ENCODE measurements at places on chromosomes 16 and 17.

GRCh38 chr16:79131321-79132075 lies 469.0 kb downstream of the MAF start:
- DNase-seq: no peak

DNA sequence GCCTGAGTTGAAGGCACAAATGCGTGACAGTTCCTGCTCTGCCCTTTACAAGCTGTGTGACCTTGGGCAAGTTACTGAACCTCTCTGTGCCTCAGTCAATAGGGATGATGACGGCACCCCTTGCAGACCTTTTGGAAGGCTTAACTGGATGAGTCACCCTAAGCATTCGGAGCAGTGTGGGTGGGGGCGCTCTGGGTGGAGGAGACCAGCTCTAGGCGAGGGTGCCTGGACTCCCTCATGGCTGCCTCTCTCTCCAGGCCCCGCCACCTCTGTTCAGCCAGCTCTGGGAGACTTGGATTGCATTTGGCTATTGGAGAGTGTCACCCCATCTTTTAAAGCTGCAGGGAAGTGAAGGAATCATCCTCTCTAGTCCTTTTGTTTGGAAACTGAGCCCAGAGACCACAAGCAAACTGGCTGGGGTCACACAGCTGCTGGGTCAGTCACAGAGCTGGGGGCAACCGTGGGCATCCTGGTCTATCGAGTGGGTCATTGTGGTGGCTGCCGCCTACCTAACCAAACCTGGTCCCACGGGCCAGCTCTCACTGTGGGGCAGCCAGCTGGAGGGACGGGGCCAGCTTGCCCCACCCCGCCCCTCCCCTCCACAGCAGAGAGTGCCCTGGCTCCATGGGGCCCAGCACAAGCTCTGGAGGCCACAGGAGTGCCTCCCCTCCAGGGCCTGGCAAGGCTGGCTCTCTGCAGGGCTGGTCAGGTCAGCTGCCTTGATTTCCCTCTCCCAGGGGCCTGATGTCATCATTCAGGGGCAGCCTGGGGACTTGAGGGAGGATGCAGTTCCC lies 20.2 kb upstream of the GSE1 start:
- DNase-seq: no peak

DNA sequence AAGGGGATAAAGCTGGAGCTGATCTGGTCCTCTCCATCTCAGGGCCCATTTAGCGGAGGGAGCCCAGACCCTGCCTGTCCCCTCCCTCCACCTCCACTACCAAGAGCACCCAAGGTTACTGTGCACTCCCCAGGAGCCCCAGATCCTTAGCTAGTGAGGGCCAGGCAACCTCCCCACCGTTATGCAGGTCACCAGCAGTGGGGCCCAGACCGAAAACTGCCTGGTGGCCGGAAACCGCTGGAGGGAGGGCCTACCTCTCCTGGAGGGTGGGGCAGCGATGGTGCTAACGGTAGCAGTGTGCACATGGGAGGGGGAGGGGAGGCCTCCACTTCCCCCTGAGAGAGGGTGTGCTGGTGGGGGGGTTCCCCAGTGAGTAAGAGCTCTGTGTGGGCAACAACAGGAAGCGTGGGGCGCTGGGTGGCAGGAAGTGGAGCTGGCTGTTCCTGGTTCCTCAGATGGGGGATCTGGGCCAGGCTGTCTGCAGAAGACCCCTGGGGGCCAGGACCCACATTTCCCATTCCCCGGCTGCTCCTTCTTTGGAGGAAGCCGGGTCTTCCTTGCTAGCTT lies 4.4 kb downstream of the FMNL1 start:
- peak; percentile 99 for DNase-seq

DNA sequence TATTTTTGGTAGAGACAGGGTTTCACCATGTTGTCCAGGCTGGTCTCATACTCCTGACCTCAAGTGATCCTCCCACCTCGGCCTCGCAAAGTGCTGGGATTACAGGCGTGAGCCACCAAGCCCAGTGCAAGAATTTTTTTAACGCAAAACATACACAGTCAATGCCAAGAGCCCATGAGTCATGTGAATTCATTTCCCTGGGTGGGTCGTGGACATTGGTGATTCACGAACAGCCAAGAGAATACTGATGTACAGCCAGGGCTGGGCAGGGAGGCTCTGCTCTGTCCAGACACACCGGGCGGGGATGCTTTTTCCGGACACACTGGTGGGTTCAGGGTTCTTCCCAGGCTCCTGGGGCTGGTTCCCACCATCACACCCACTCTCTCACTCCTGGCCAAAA lies 17.7 kb downstream of the SLC38A8 start:
- DNase-seq: no peak

DNA sequence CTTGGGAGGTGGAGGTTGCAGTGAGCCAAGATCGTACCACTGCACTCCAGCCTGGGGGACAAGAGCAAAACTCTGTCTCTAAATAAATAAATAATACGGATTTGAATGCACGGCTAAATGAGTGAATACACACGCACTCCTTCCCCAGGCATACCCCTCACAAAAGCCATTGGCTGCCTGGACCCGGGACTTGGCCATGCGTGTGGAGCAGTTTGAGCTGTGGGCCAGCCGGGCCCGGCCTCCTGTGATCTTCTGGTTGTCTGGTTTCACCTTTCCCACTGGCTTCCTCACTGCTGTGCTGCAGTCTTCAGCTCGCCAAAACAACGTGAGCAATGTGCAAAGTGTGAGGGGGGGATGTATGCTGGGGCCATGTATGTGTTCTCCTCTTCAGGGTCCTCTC lies 1.6 kb upstream of the KDM6B start:
- no peak for DNase-seq

DNA sequence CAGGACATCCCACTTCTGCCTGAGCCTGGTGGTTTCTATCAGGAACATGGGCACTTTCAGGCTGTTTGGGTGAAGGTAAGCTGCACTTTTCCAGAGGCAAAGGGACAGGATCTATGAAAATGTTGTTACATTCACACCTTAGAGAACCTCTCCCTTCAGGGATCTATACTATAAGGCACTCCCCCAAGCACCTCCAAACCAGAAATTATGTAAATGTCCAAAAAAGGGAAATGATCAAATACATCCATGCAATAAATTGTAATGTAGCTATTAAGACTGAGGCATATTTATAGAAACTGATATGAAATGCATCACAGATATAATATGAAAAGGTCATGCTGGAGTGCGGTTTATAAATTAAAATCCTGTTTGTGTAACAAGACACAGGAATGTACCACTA lies 23.3 kb upstream of the COG7 start:
- no peak for DNase-seq

DNA sequence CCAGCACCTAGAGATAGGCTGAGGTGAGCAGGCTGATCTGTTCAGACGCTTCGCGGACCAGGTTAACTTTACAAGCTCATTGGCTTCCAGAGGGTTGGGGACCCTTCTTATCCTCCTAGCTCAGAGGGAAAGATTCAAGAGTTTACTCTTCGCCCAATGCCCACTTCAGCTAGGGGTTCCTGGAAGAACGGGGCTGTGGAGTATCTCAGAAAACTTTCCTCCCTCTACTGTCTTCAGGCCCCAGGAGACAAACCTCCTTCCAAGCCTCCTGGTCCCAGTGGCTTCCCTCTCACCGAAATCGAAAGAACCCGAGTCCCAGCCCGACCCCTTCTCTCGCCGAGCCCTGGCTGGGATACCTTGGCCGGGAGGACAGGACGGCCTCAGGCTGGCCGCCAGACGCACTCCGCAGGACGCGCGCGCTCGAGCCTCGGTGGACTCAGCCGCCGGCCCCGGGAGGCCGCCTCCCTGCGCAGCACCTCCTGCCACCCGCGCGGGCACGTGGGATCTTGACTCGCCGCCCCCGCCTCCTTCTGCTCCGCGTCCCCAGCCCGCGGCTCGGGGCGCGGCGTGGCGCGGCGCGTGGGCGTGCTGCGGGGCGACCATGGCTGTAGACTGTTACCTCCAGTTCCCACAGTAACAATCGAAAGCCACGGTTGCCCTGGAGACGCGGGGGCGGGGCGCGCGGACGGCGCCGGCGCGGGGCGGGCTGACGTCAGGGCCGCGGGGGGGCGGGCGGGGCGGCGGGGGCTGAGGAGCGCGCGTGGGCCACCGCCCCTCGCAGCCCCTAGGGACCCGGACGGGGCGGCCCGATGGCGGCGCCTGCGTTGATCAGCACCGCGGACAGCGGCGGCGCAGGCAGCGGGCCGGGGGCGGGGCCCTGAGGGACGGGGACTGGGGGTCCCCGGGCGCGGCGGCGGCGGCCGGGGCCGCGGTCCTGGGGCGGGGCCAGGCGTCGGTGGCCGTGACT lies 5.3 kb upstream of the HIC1 start:
- peak; percentile 91 for DNase-seq

- DNase-seq: peak; percentile 93
Measured at GRCh38 chr17:67374329-67375053, 2.6 kb upstream of the PITPNC1 start.

GRCh38 chr17:80109713-80110446 lies 8.5 kb downstream of the GAA start:
- DNase-seq: no peak

DNA sequence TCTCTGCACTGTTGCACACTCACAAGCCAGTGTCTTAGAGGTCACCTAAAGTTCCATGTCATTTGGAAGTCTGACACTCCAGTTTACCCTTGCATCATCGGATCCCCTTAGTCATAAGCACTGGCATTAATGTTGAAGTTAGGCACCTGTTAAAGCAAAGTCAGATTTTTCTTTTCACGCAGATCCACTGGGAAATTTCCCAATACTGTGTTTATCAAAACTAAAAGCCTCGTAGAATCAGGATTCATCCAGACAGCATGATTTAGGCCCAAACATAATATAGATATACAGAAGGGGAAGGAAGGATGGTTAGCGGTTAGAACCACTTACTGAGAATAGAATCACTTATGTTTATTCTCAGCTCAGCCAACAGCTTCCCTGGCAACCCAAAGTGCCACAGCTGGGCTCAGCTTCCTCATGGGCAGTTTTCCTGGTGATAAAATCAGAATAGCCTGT lies 30.1 kb upstream of the HAPSTR1 start:
- no peak for DNase-seq

DNA sequence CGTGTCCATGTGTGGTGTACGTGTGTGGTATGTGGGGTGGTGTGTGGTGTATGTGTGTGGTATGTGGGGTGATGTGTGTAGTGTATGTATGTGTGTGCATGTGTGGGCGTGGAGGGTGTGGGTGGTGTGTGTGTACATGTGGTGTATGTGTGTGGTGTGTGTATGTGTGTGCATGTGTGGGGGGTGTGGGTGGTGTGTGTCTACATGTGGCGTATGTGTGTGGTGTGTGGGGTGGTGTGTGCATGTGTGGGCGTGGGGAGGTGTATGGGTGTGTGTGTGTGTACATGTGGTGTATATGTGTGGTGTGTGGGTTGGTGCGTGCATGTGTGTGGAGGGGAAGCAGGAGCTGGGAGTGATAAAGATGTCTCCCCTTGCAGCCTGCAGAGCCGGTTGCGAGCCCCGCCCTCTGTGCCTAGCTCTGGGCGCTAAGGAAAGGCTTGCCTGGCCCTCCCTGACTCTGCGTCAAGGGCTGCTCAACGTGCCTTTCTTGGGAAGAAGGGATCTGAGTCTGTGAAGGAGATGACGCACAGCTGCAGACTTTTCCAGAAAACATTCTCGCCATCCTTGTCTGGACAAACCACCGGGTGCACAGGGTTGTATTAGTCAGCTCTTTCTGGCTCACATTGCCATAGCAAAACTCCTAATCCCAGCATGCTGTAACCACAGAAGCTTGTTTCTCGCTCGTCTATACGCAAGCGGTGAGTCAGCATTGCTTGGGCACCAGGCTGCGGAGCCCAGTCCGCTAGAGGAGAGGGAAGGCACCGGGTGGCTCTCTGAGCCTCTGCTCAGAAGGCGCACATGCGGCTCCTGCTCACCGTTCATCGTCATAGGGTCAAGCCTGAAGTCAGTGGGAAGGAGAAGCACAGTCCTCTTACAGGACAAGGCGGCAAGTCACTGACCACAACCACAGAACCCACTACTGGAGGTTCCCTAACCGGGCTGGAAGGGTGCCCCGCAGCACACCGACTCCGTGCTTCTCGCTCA lies 2.0 kb upstream of the CD300H start:
- peak; percentile 67 for DNase-seq

DNA sequence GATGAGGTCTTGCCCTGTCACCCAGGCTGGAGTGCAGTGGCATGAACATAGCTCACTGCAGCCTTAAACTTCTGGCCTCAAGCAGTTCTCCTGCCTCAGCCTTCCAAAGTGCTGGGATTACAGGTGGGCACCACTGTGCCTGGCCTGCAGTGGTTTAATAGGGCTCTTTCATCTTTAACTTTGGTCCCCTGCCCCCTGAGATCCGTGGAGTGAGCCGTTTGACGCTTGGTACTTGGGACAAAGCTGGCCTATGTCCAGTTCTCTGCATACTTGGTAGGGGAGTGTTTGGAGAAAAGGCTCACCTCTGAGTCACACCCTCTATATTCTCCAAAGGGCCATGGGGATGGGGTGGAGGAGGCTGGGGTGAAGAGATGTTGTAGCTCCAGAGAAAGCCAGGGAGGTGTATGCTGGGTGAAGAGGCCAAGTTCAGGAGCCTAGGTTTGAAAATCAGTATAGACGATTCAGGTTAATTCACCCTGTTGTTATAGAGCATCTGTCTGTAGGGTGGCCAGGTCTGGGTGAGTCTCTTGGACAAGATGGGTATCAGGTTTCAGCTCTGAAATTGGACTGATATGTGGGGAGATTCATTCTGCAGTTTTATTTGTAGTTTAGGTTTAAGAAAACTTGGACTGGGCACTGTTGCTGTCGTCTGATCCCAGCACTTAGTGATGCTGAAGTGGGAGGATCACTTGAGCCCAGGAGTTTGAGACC lies 17.6 kb downstream of the ABCC1 start:
- no peak for DNase-seq

- no peak for DNase-seq
Measured at GRCh38 chr16:30151091-30151490, 28.1 kb upstream of the MAPK3 start.

DNA sequence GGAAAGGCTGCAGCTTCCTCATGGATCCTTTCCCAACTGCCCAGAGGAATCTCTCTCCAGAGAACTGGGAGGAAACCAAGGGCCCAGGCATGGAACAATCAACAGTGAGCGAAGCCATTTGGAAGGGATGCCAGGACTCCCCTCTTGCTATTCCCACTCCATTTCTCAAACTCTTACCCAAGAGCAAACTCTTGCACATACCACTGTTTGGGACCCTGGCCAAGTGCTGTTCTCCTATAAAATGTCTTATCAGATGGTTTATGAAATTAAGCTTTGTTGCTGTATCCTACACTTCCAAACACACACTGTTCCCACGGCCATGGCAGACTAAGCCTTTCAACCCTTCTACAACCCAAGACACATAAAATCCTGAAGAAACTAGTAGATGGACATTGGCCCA lies 48.3 kb upstream of the AXIN2 start:
- no peak for DNase-seq

- DNase-seq: no peak
Measured at GRCh38 chr16:2033057-2033908, 6.6 kb downstream of the NHERF2 start.

DNA sequence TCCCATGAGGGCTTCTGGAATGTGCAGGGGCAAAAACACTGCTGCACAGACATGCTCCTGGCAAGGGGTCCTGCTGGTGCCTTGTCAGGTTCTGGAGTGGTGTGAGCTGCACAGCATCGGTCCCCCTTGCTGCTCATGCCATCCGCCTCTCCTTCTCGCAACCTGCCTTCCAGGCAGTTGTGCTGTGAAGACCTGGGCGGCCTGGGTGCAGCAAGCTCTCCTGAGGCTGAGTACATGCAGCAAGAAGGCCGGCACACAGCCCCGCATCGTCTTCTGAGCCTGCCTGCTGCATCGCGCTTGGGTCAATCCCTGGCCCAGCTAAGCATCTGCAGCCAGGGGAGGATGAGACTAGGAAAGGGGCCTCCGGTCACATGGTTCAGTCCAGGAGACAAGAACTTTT lies 478 bp upstream of the TRPV1 start:
- no peak for DNase-seq
